NCI-H510A treated with DMSO at 0.1 percent for 48 hours (cell line): ENCODE measurements at places on chromosomes 16 and 17.

- no peak for DNase-seq
Measured at GRCh38 chr17:64270885-64271284, 7.8 kb upstream of the TEX2 start.

DNA sequence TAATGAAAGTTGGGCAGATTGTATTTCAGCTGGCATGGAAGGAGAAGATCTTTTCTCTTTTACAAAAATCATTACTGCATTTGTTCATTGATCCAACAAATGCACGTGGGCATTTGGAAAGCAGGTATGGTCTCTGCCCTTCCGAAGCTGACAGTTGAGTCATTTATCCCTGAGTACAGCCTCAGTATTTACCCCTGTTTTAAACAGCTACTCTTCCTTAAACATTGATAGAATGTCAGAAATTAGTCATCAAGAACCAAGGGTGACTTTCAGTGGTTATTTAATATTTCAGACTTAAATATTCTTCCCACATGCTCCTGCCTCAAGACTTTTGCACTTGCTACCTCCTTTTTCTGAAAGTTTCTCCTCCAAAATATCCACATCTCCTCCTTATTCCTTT is 226.7 kb upstream of the HSBP1 start:
- DNase-seq = no peak

- DNase-seq = no peak
Measured at GRCh38 chr16:63787014-63787413, 1334.8 kb downstream of the CDH11 start.

DNA sequence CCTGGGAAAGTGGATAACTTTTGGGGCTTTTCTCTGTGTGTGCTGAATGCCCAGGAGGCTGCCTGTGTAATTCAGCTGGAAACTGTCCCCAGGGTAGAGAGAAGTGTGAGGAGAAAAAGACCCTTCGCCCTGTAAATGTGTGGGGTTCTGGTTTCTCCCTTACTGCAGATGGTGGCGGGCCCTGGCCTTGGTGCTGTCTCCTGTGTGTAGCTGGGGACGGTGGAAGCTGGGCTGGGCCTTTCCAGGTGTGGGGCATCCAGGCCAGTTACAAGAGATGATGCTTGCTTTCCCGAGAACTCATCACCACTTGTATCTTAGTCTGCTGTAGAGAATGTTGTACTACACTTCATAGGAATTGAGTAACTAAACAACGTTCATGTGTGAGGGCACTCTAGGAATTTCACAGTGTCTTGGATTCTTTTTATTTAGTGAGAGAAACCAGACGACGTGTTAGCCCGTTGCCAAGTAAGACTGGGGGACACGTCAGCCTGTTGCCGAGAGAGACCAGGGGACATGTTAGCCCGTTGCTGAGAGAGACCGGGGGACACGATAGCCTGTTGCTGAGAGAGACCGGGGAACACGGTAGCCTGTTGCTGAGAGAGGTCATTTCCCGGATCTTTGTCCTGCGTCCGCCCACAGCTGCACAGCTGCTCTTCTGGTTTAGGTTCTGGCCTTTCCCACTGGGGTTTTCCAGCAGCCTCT is 43.1 kb downstream of the TBCD start:
- no peak for DNase-seq

GRCh38 chr16:1299012-1299867 is 10.2 kb upstream of the UBE2I start:
- no peak for DNase-seq

GRCh38 chr16:49717689-49718088 is 138.2 kb downstream of the ZNF423 start:
- DNase-seq = no peak

DNA sequence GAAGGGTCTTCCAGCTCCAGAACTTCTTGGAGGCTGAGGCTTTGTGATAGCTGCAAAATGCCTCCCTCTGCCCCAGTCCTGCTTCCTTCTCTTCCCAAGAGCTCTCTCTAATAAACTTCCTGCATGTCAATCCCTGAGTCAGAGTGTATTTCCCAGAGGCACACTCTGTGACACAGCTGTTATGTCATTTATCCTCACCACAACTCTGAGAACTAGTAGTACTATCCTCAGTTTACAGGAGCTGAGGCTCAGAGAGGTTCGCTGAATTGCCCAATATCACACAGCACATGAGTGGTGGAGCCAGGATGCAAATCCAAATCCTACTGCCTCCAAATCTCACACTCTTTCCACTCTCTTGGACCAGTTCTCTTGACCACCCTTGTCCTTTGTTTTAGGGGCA is 20.0 kb downstream of the UNC45B start:
- no peak for DNase-seq

DNA sequence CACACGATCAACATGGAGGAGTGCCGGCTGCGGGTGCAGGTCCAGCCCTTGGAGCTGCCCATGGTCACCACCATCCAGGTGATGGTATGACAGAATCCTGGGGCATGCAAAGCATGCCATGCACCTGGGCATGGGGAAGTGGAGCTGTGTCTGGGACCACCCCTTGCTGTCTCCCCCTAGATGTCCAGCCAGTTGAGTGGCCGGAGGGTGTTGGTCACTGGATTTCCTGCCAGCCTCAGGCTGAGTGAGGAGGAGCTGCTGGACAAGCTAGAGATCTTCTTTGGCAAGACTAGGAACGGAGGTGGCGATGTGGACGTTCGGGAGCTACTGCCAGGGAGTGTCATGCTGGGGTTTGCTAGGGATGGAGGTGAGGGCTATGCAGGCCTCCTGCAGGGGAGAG is 6.7 kb downstream of the IFI35 start:
- no peak for DNase-seq

DNA sequence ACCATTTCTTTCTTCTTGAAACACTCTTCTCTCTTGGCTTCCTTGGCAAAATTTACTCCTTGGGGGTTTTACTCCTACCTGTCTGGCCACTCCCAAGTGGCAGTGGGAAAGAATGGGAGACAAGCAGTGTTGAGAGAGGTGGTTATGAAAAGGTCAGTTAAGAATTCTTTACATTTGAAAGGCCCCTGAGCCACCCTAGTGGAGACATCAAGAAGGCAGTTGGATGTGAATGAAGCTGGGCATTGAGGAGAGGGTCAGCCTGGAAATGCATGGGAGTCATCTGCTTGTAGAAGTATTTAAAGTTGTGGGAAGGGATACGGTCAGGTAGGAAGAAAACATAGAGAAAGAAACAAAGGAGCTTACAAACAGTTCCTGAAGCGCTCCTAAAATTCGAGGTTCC is 42.3 kb upstream of the CCNF start:
- DNase-seq = peak; percentile 24

DNA sequence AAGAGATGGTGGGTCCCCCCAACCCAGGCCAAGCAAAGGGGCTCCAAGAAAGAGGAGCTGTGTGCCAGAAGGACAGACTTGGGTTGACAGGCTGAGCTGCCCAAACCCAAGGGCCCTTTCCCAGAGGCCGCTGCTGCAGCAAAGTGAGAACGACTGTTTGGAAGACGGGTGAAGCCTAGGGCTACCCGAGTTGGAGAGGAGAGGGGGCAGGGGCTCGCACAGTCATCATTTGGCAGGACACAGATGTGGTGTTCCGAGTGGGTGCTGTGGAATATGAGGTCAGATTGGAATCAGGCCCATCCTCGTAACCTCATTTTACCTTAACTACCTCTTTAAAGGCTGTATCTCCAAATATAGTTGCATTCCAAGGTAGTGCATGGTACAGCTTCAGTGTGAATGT is 5.3 kb upstream of the MFAP4 start:
- DNase-seq = no peak

- DNase-seq = no peak
Measured at GRCh38 chr17:82215095-82215971, 2.7 kb upstream of the CCDC57 start.

GRCh38 chr17:54834086-54834485 is 66.6 kb upstream of the TOM1L1 start:
- DNase-seq = no peak

GRCh38 chr17:74812109-74813009 is 36.2 kb upstream of the NAT9 start:
- DNase-seq = no peak

DNA sequence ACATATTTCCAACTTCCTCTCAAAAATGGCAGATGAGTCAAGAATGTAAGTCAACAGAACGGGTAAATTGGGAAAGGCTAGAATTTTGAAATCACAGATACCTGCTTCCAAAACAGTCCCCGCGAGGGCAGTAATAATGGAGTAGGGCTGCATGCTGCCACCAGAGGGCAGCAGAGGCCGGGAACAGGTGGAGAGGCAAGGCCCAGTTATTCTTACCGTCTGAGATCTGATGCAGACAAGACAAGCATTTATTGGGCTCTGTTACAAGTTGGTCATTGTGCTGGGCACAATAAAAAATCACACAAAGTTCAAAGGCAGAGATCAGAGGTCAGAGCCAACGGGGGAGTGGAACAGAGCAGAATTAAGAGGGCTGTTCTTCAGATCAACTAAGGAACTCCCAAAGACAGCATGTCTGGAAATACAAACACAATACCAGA is 8.8 kb upstream of the MLKL start:
- DNase-seq = peak; percentile 59

GRCh38 chr17:39939588-39940419 is 12.3 kb downstream of the LRRC3C start:
- DNase-seq = no peak

- no peak for DNase-seq
Measured at GRCh38 chr16:89368604-89369249, 121.6 kb downstream of the ANKRD11 start.

DNA sequence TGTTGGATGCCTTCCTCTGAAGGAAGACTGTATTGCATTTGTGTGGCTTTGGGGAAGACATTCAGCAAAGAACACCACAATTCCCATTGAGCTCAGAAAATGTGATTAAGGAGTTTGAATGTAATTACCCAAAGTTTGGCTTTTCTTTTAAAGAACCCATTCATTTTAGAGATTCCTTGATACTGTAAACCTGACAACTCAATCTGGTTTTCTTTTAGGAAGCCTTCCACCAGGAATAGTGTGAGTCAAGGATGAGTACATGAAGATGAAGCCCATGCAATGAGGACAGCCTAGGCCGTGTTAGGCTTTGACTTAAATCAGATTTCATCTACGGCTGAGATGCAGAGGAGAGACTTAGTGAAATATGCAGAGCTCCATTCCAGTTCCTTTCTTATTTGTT is 271.7 kb upstream of the TBX2 start:
- no peak for DNase-seq

GRCh38 chr17:18921912-18922451 is 30.0 kb upstream of the SLC5A10 start:
- DNase-seq = no peak

DNA sequence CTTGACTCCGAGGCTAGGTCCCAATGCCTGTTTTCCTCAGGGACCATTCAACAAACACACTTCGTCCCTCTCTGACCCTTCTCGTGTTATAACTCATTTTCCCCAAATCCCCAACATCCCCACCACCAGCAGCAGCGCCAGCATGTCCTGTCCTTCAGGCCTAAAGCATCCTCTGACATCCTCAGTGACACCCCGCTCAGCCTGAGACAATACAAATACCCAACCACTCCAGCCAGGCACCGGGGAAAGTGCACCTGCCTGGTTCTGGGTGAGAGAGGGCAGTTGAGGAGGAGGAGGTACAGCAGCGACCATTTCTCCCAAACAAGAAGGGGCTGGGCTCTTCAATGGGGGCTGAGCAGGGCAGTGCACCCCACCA is 4.7 kb downstream of the MNT start:
- no peak for DNase-seq

DNA sequence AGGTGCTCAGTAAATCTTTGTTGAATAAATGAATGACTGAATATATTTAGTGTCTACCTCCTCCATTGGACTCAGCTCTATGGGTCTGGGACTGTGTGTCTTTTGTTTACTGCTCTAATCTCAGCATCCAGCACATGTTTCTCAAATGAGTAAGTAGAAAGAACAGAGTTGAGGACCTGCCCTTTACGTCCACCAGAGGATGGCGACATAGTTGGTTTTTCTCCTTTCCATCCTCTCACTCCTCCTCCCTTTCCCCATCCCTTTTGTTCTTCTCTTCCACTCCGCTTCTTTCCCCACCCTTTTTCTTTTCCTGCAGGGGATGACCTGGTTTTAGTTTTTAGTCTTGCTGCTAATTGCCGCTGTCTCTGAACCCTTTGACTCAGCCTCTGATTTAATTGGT is 12.1 kb upstream of the CHP2 start:
- no peak for DNase-seq

- no peak for DNase-seq
Measured at GRCh38 chr17:17042851-17043460, 699 bp downstream of the MPRIP start.

DNA sequence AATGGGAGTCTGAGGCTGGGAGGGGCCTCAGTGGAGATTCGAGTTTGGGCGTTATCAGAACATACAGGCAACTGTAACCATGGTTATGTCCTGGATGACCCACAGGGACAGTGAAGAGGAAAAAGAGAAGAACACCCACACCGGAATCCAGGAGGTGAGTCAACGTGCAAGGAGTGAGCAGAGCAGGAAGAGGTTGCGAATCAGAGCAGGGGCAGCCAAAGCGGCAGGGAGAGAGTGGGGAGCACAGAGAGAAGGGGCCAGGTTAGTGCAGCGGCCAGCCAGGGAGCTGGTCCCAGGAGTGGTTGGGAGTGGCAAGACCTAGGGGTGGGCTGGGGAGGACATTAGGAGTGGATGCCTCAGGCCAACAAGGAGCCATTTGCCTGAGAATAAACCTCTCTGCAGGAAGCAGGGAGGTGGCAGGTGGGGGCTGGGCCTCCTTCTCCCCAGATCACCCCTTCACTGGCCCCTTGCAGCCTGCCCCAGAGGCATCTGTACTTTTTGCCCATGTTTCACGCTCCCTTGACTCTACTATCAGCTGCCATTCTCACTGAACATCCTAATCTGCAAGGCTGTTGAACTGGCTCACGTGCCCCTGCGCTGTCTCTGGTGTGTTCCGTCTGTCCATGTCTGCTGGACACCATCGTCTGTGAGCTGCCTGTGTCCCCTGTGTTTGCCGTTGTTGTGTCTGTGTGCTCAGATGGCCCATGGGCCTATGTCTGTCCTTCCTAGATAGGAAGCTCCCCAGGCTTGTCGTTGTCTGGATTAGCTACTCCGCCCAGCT is 5.1 kb downstream of the KRT13 start:
- DNase-seq = no peak

- DNase-seq = no peak
Measured at GRCh38 chr16:17452922-17453321, 17.8 kb downstream of the XYLT1 start.
